Stimulated activated CD8-positive, alpha-beta memory T cell treated with anti-CD3 and anti-CD28 coated beads, Interleukin-15, amount 100 ng/mL, for 1 hour (primary cell): ENCODE measurements at places on chromosomes 11 and 22.

DNA sequence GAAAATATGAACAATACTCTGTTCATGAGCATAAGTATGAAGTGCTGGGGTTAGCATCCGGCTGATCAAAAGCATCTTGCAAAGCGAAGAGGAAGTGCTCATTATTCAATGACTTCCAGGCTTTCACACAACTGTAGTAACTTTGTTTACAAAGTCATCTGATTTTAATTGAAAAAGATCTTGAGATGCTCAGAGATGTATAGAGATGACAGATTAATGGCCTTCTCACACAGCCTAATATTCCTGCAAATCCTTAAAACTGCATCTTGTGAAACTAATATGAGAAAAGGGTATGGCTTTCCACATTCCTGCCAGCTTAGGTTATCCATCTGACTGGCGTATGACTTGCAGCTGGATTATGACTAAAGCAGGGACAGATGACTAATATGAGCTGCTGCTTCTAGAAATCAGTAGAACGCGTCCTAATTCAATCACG lies 125.4 kb downstream of the CASP12 start:
- DNase-seq: no peak

DNA sequence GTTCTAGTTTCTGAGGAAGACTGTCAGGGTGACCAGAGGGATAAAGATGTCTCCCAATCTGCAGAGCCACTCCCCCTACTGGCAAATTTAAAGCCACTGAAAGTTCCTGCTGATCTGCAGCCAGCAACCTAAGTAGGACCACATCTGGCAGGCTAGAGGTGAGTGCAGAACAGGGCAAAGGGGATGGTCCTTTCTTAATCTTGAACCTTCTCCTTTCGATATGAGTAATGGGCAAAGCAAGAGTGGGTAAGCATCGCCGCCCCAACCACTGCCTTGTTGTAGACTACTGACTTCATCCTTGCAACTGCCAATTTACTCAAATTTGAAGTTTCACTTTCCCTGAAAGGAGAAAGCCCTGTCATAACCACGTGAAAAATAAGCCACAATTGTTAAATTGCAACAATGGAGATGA lies 30.7 kb downstream of the SCUBE2 start:
- DNase-seq: no peak

GRCh38 chr11:134132808-134133207 lies 63.9 kb downstream of the JAM3 start:
- DNase-seq: no peak

GRCh38 chr11:69715446-69715845 lies 11.6 kb upstream of the FGF19 start:
- DNase-seq: no peak

DNA sequence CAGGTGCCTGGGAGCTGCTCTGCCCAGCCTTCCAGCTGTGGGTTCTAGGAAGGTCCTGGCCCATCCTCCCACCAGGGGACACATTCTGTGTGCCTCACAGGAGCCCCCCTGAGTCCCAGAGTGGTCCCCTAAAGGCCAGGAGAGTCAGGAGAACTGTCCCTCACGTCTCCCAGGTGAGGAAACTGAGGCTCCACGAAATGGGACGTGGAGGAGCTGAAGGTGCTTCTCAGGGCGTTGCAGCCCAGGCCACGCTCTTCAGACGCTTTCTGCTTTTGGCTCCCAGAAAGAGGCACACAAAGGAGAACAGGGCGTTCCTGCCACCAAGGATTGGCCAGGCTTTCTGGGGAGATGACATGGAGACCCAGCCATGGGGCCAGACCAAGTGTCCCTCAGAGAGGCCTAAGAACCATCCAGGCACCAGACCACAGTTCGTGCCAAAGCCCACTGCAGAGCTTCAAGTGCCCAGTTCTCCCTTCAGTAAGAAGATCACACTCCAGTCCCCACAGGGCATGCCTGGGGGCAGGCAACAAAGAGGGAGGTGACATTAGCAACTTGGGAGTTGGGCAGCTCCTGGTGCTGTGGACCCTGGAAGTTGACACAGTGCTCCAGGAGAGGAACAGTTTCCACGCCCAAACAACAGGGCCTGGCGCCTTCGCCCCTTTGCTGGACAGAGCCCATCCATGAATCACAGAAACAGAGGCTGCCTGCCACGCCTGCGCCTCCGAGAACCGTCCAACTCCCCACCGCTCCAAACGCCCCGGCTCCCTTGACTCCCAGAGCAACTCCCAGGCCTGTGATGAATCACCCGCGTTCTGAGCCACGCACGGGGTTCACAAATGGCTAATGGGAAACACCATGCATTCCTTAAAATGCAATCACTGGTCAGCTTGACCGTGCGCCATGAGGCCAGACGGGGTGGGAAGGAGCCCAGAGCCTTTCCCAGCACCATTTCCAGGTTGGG lies 589.2 kb downstream of the BRD1 start:
- no peak for DNase-seq

DNA sequence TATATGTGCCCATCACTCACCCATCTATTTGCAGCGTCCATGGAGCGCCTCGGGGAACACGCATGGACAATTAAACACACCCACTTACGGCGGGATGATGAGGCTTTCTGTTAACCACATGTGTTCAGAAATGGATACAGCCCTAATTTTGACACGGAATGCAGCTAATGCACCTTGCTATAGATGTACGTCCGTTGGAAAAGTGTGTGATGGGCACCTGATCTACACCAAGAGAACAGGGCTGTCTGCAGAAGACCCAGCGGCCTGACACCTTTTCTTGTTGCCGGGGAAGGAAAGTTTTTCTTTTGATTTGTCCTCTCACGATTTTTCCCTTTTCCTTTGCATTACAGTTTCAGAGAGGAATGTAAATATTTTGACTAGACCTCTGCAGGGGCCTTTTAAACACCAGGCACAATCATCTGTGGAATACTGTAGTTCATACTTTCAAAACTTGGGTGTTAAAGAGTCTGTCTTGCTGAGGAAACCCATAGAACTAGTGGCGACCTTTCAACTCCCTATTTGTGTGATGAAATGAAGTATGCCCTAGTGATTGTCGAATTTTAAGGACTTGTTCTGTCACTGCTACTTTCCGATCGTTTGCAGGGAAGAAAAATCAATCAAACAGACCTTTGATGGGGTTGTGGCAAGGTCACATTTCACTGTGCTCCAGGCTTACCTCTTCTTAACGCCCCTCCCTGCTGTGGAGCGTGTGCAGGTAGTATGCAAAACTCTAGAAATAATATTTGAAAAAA lies 16.5 kb upstream of the PAX6 start:
- no peak for DNase-seq

- DNase-seq: no peak
Measured at GRCh38 chr22:21933910-21934309, 18.7 kb downstream of the PPM1F start.

DNA sequence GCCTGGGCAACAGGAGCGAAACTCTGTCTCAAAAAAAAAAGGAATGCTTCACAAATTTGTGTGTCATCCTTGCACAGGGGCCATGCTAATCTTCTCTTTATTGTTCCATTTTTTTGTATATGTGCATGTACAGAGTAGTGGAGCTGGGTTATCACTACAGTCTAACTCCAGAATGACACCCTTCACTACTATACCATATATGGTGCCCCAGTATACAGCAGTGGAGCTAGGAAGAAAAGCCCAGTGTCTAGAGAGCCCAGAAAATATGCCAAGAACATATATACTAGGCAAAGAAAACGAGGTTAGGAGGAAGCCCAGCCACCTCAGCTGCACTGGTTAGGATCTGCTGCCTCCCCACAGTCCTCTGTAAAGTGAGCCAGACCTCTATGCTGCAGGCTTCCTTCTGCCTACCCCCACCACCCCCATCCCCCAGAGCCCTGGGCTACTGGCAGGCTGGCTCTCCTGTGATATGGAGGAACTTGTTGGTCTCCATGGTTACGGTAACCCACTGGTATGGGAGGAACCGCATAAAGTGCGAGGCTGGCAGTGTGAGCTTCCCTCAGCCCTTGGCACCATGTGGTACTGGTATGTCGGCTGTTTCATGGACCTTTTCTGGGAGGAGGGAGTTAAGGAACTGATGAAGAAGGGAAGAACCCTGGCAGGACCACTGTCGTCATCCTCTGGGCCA lies 34.3 kb downstream of the RCOR2 start:
- no peak for DNase-seq

DNA sequence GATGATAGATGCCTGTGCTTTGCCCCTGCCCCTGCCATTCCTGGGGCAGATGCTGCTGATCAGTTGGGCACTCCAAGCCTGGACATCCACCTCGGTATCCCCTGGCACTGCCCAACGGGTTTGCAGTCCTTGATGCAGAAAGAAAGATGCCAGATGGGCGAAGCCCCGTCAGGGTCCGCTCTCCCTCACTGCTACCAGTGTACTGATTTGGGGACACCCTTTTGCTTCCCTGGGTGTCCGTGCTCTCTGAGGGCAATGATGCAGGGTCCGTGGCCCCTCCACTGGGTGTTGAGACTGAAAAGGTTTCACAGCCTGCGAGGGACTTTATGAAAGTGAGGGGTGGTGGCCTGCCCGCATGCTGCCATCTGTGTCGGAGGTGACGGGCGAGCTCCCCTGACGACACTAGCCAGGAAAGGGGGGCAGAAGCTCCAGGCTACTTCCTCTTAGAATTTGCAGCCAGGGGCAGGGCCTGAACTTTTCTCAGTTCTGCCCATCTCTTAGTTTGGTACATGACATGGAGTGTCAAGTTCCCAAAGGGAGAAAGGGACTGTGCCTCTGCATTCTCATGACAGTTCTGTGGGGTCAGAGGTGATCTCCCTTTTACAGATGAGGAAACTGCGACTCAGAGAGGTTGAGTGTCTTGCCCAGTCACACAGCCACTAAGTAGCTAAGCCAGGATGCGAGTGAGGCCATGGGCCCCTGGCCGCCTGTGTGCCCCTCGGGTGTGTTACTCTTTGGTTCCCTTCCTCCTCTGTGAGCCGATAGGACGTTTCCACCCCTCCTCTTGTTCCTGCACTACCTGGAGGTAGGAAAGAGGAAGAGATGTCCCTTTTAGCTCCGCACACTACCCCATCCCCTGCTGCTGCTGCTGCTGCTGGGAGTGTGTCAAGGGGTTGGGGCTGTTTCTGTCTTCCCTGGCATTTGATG lies 96.6 kb downstream of the BCR start:
- DNase-seq: no peak

DNA sequence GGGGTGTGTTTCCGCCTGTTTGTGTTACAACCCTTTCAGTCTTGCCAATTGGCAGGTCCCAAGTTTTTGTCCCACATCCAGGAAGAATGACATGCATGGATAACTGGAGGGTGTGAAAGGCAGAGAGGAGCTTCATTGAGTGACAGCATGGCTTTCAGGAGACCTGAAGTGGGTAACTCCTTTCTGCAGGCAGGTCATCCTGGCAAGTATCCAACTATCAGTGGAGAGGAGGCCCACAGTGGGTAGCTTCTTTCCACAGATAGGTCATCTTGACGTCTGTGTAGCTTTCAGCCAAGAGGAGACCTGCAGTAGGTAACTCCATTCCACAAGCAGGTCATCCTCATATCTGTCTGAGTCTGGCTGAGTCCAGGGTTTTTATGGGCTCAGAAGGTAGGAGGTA lies 1268.8 kb upstream of the CNTN5 start:
- no peak for DNase-seq

GRCh38 chr22:48315439-48316256 lies 1512.0 kb downstream of the BRD1 start:
- DNase-seq: no peak

DNA sequence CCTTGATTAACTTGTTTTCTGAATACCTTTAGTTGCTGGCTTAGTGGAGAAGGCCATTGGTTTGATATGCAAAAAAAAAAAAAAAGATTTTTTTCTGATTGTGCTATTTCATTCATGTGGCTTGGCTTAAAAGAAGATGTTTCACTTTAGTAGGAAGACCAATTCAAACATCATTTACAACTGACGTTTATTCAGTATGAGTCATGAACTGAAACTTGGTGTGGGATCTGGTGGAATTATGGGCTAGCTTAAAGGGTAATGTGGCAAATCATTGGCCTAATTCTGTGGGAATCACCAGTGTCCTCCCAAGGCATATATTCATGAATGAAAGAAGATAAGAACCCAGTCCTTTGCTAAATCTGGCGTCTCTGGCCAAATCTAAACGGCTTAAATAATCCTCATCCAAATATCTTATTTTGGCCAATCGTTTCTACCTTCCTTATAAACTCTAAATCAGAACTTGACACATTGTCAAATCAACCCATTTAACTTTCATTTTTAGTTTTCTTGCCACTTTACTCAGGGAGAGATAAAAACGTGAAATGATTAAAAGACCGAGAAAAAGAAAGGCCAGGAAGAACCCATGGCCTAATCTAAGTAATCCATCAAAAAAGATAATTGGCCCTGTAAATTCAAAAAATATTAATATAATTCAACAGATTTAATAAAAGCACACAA lies 77.0 kb downstream of the DDIAS start:
- no peak for DNase-seq

- DNase-seq: no peak
Measured at GRCh38 chr11:122978299-122978620, 3.4 kb downstream of the BSX start.

GRCh38 chr11:64472593-64473455 lies 113.9 kb downstream of the RPS6KA4 start:
- no peak for DNase-seq

DNA sequence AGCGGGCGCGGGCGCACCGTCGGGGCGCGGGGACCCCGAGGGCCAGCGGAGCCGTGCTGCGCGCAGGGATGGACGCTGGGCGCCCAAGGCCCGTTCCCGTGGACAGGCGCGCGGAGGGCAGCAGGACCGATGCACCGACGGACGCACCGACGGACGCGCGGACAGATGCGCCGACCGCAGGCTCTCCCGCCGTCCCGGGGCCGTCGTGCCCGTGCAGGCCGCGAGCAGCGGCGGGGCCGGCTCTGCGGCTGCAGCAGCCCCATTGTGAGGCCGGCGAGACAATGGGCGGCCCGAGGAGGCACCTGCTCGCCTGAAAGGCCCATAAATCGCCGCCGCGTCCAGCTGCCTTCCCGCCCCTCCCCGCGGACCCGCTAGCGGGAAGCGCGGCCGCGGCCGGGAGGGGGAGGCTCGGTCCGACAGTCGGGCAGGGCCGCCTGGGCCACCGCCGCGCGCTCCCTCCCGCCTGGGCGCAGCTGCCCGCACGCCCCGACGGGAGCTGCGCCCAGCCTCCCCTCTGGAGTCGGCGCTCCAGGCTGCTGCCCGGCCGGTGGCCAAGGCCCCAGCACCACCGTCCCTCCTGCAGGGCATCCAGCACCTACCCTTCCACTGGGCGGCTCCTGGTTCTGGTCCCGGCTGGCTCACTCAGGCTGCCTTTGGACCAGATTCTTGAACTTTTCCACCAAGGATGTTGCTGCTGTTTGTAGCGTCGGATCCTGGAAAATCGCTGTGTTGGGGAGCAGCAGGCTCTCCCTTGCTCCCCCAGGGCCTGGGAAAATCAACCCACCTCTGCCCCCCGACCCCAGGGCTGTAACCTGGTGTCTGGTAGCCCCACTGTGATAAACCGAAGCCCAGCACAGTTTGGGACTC lies 15.8 kb downstream of the CDKN1C start:
- DNase-seq: no peak

- no peak for DNase-seq
Measured at GRCh38 chr11:78312712-78313111, 104.9 kb downstream of the GAB2 start.

- no peak for DNase-seq
Measured at GRCh38 chr22:40193429-40194421, 16.0 kb downstream of the TNRC6B start.
